ENCODE measurements at places on chromosomes 2 and 18. TPM values are rescaled to one million over a fixed set of nuclear protein-coding genes. Genes with fewer than 3 reads are reported as not detected.
A peak's percentile ranks its signal among the peaks of the same experiment; 100 is the strongest.

Gene GCG
- total RNA-seq = not detected

Gene ECEL1
- 0.48 TPM for total RNA-seq

Gene RNF152
- total RNA-seq = 64.5 TPM

Gene ARHGEF4
- 8.0 TPM for total RNA-seq

Gene OXER1
- total RNA-seq = 0.98 TPM

Gene FBXO15
- total RNA-seq = 0.73 TPM

DNA sequence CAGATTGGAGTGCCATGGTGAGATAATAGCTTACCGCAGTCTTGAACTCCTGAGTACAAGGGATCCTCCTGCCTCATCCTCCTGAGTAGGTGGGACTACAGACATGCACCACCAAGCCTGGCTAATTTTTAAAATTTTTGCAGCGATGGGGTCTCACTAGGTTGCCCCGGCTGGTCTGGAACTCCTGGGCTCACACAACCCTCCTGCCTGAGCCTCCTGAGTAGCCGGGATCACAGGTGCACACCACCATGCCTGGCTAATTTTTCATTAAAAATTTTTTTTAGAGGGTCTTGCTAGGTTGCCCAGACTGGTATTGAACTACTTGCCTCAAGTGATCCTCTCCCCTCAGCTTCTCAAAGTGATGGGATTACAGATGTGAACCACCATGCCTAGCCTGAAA lies 27.8 kb downstream of the RAB31 start:
- H3K27ac ChIP-seq = no peak overlapping the region
- H3K36me3 ChIP-seq = no peaks in the 10 kb centered on the region
- H3K4me3 ChIP-seq = no peak overlapping the region
- H3K27me3 ChIP-seq = no peaks in the 10 kb centered on the region
- H3K4me1 ChIP-seq = no peaks in the 10 kb centered on the region
- DNase-seq = no peak

DNA sequence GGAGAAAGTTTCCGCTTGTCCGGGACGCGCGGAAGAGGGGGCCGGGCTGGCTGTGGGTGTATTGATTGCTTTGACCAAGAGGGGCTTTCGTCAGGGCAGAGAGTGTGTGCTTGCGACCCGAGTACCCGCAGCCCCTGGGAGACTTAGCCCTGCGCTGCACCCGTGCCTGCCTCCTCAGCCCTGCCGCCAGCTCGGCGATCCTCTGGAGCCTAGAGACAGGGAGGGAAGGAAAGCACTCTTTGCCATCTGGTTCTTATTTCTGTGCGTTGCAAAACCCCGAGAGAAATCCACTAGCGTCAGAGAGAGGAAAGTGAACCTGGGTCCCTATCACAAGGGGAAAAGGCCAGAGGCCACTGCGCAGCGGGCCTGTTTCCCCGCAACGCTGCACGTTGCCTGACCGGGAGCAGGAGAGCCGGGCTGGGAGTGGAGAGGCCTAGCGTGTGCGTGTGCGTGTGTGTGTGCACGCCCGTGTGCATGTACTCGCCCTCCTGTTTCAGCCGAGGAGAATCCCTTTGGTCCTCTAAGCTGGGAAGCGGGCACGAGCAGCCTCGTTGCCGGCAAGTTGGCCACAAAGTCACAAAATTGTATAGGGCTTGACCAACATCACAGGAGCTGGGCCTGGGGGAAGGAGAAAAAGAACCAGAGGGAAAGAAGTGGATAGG lies 1.7 kb downstream of the SIX3 start:
- no peak for DNase-seq
- H3K36me3 ChIP-seq = no peaks in the 10 kb centered on the region
- H3K4me1 ChIP-seq = peaks cover 4% of the 10 kb centered on the region

DNA sequence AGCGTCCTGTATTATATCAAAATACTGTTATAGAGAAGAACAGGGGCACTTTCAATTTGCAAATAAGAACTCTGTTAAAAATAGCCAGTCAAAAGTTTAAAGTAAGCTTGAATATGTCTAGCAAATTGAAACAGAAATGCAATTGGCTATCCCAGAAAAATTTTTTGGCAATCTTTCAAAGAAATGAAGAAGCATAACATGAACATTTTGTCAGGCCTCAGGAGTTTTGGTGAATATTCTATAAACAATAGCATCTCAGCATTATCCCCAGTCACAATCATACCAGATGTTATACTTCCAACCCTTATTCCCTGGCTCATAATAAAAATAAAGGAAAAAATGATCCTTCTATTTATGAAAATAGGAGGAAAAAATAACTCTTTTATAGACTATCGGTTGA lies 252.4 kb downstream of the GRB14 start:
- H3K4me1 ChIP-seq = no peaks in the 10 kb centered on the region
- no peak overlapping the region for H3K27ac ChIP-seq
- H3K36me3 ChIP-seq = no peaks in the 10 kb centered on the region
- no peak for DNase-seq

- H3K4me1 ChIP-seq = no peaks in the 10 kb centered on the region
- no peak overlapping the region for H3K27ac ChIP-seq
- no peaks in the 10 kb centered on the region for H3K27me3 ChIP-seq
These were observed 1885.4 kb upstream of the CELF4 start for GRCh38 chr18:39450958-39451357.

DNA sequence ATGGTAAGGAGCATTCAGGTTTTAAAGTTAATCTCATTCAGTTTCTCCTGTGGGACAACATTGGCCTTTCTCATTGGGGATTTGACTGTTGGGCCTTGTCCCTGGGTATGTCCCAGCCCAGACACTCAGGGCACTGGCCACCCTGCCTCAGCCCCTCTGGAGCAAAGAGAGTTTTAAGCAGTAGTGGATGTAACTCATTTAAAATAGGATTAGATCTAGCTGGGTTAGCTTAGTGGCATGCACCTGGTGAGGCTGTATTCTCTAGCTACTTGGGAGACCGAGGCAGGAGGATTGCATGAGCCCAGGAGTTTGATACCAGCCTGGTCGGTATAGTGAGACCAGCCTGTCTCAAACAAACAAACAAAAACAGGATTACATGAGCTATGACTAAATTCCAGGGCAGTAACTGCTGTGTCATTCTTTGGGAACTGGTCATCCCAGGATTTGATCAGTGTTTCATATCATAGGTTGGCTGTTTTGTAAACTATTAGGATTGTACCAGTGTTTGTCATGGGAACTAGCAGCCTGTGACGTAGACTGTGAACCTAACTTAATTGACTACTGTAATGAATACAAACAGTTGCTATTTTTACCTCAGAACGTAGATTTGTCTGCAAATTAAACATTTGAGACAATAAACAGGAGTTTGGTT lies 12.5 kb downstream of the INPP4A start:
- no peaks in the 10 kb centered on the region for H3K36me3 ChIP-seq
- H3K4me1 ChIP-seq = no peaks in the 10 kb centered on the region
- H3K27ac ChIP-seq = no peak overlapping the region

GRCh38 chr2:10271509-10271908 lies 31.2 kb upstream of the HPCAL1 start:
- H3K4me3 ChIP-seq = no peak overlapping the region
- H3K27me3 ChIP-seq = no peaks in the 10 kb centered on the region
- H3K4me1 ChIP-seq = no peaks in the 10 kb centered on the region
- H3K27ac ChIP-seq = no peak overlapping the region
- no peak for DNase-seq

- peak within 1 kb of the TSS; percentile 12 for H3K4me3 ChIP-seq
- no peak for DNase-seq
- no peaks in the 10 kb centered on the region for H3K4me1 ChIP-seq
- no peaks in the 10 kb centered on the region for H3K27me3 ChIP-seq
- no peaks in the 10 kb centered on the region for H3K36me3 ChIP-seq
- no peak within 1 kb of the TSS for H3K27ac ChIP-seq
These were observed at the start of gene IL1A for GRCh38 chr2:112784199-112785189. TSS of gene IL1A (minus strand) at chr2:112784493. CDS start at chr2:112783770, 723 bp downstream.

DNA sequence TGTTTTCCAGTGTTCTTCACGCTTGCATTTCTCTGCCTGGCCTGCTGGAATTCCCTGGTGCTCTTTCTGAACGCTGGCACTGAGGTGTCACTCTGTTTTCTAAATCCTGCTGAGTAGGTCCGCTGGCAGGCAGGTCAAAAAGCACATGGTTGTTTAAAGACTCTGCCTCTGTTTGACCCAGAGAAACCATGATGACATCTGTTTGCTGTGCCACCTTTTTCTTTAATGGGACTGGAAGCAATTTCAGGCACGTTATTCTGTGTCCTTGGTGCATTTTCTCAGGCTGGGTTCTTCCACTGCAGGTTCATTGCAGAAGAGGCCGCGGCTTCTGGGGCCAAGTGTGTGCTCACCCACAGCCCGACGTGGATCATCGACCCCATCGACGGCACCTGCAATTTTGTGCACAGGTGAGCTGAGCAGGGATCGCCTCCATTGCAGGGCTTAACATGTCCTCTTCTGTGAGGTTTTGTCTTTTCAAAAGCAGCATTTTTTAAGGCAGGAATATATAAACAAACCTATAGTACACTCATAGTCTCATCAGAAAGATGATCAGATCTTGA lies 28.4 kb downstream of the IMPA2 start:
- no peaks in the 10 kb centered on the region for H3K4me1 ChIP-seq
- H3K27ac ChIP-seq = no peak overlapping the region
- H3K36me3 ChIP-seq = no peaks in the 10 kb centered on the region
- DNase-seq = no peak
- no peak overlapping the region for H3K4me3 ChIP-seq

DNA sequence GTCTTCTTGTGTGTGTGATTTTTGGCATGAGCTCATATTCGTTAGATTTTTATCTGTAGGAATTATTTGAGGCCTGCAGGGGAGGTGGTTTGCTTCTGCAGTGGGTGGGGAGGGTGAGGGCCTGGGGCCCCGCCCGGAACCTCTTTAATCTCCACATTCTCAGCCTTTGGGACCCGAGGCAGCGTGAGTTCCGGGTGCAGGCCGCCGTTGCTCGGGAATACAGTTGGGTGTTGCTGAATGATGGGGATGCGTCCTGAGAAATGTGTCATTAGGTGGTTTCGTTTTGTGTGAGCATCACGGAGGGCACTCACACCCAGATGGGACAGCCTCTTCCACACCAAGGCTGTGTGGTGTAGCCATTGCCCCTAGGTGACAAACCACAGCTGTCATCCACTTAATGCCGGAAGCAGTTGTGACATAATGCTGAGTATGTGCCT lies 13.7 kb upstream of the GAL3ST2 start:
- no peak for DNase-seq
- no peaks in the 10 kb centered on the region for H3K4me1 ChIP-seq
- H3K27ac ChIP-seq = no peak overlapping the region
- H3K27me3 ChIP-seq = no peaks in the 10 kb centered on the region

GRCh38 chr2:58532641-58533040 lies 291.5 kb upstream of the FANCL start:
- H3K4me3 ChIP-seq = no peak overlapping the region
- no peaks in the 10 kb centered on the region for H3K36me3 ChIP-seq
- H3K27me3 ChIP-seq = no peaks in the 10 kb centered on the region
- DNase-seq = no peak

DNA sequence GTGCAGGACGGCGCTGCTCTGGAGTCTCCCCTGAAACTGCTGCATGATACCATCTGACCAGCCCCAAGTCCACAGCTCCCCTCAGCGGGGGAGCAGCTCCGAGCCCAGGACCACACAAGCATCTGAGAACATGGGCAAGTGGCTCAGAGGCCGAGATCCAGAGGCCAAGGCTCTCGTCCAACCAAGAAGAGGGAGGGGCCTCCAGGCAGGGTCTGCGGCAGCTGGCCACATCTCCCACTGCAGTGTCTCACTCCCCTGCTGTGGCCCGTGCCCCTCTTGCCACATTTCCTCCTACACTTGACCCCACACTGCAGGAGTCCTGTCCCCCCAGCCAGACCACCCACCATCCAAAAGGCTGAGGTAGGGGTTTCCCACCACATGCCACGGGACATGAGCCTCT lies 50.2 kb downstream of the TFCP2L1 start:
- H3K4me1 ChIP-seq = no peaks in the 10 kb centered on the region
- H3K27ac ChIP-seq = no peak overlapping the region
- no peak for DNase-seq
- no peaks in the 10 kb centered on the region for H3K36me3 ChIP-seq

- H3K4me3 ChIP-seq = no peak overlapping the region
- H3K27ac ChIP-seq = no peak overlapping the region
- DNase-seq = no peak
- H3K27me3 ChIP-seq = no peaks in the 10 kb centered on the region
- no peaks in the 10 kb centered on the region for H3K36me3 ChIP-seq
These were observed 96.9 kb downstream of the HDAC4 start for GRCh38 chr2:239303711-239304532.

- no peak overlapping the region for H3K4me3 ChIP-seq
- DNase-seq = no peak
- no peaks in the 10 kb centered on the region for H3K27me3 ChIP-seq
- H3K27ac ChIP-seq = peak overlapping the region; percentile 60
These were observed 50.0 kb downstream of the ASAP2 start for GRCh38 chr2:9256570-9257043.

DNA sequence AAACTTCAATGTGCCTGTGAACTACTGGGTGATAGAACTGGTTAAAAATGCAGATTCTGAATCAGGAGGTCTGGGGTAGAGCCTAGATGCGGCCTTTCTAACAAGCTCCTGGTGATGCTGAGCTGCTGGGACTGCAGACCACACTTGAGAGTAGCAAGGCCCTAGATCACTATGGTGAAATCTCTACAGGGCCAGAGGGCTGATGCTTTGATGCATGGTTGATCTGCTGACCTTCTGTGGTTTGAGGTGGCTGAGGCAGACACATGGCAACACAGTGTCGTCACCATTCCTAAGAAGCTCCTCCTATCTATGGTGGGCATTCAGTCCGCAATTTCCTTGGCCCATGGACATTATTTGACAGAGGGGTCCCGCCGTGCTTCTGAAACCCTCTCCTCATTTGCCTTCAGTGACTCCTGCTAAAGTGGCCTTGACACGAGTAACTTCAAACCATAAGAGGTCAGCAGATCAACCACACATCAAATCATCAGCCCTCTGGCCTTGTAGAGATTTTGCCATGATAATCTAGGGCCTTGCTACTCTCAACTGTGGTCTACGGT lies 19.8 kb downstream of the CCDC68 start:
- H3K27me3 ChIP-seq = no peaks in the 10 kb centered on the region
- no peak for DNase-seq
- no peak overlapping the region for H3K27ac ChIP-seq
- H3K4me1 ChIP-seq = no peaks in the 10 kb centered on the region
- H3K36me3 ChIP-seq = no peaks in the 10 kb centered on the region

- no peaks in the 10 kb centered on the region for H3K27me3 ChIP-seq
- no peaks in the 10 kb centered on the region for H3K36me3 ChIP-seq
- no peaks in the 10 kb centered on the region for H3K4me1 ChIP-seq
- peak overlapping the region; percentile 23 for H3K27ac ChIP-seq
- no peak for DNase-seq
These were observed 36.2 kb downstream of the PNO1 start for GRCh38 chr2:68193787-68194372.
